CD4-positive, alpha-beta memory T cell (primary cell): ENCODE measurements at places on chromosomes 4 and X.

DNA sequence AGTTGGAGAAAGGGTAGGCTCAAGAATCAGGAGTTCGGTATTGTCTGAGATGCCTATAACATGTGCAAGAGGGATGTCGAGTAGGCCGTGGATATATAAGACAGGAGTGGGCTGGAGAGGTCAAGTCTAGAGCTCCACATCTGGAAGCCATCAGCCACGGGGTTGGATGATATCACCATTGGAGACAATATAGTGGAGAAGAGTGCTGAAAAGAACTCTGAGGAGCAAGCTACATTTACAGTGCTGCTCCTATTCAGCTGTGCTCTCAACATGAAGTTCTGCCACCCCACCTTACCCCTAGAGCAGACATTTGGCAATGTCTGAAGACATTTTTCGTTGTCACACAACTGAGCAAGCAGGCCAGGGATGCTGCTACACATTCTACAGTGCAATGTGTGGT is 20.9 kb upstream of the PLAC1 start:
- no peak for DNase-seq

DNA sequence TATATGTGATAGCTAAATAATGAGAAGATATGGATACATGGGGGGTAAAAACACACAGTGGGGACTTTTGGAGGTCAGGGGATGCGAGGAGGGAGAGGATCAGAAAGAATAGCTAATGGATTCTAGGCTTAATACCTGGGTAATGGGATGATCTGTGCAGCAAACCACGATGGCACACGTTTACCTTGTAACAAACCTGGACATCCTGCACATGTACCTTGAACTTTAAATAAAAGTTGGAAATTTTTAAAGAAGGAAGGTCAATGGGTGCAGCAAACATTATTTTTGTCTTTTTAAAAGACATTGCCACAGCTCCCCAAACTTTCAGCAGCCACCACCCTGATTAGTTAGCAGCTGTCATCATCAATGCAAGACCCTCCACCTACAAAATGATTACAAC is 29.7 kb upstream of the UGT2B15 start:
- DNase-seq = no peak

- DNase-seq = no peak
Observed at GRCh38 chr4:101853028-101853427, 62.5 kb downstream of the BANK1 start.

DNA sequence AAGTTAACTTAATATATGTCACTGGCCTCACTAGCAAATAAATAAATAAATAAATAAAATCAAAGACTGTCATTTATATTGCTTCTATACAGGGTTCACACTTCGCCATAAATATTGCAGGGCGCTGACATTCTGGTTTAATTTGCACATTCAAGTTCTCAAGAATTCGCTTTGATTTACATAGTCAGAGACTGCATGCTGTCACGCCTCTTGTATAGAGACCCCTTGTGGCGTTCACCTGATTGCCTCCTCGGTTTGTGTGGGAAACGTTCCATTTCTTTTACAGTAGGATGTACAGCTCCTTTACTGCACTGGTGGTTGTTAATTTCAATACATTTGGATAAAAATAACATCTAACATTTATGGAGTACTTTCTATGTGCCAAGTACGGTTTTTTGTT is 71.3 kb upstream of the ADGRG2 start:
- no peak for DNase-seq

GRCh38 chr4:102687373-102687981 is 73.3 kb downstream of the MANBA start:
- no peak for DNase-seq

DNA sequence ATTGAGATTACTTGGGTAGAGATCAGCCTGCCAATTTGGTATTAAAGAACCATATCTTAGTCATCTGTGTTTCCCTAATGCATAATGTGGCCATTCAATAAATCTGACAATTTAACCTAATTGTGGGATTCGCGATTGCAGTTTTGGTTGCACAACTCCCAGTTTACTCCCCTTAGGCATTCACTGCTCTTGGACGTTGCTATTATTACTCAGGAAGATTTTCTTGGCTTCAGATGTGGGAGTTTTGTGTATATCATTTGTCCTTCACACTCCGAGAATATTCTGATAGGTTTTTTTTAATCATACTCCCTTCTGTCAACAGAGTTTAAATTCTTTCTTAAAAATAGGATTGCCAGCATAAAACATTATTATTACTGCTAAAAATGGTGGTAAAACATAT is 22.0 kb upstream of the TRPC3 start:
- DNase-seq = no peak
